ENCODE measurements at places on chromosomes 5 and 9.

GRCh38 chr5:36669015-36669651 is 62.7 kb downstream of the SLC1A3 start:
- no peak for DNase-seq

- no peak for DNase-seq
These were observed 153.5 kb upstream of the TRPC7 start for GRCh38 chr5:136518814-136519213.

- no peak for DNase-seq
These were observed 28.2 kb downstream of the NMUR2 start for GRCh38 chr5:152376886-152377285.

DNA sequence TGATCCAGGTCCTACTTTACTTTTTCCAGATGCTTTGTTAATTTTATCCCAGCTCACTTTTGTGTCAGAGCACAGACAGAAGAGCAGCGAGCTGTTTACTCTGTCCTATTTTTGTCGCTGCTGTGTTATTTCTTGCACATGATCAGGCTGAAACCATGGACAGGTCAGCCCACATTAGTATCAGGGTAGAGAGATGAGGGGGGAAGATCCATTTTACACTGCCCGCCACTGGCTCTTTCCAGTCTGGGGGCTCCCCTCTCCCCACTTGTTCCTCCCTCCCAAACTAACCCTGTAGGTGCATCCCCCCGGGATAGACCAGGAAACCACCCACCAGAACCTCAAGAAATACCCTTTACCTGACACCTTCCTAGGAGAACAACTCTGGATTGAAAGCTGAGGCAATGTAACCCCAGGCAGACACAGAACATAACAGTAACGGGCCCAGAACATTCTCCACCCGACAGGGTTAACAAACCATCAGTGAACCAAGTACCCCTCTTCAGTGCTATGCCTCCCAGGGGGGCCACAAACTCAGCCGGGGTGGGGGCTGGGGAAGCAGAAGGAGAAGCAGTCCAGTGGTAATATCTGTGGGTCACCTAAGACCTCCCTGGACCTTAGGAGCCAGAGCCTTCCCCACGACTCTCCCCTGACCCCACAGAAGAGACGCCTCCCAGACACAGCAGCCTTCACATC is 10.3 kb downstream of the VDAC1 start:
- no peak for DNase-seq

GRCh38 chr9:13726746-13727145 is 447.3 kb upstream of the MPDZ start:
- DNase-seq, result no peak

- DNase-seq, result no peak
These were observed 46.5 kb upstream of the IRX2 start for GRCh38 chr5:2797981-2798380.

- no peak for DNase-seq
These were observed 28.3 kb downstream of the RAI14 start for GRCh38 chr5:34684281-34684979.

- no peak for DNase-seq
These were observed 93.4 kb downstream of the DAB2IP start for GRCh38 chr9:121744687-121745395.

DNA sequence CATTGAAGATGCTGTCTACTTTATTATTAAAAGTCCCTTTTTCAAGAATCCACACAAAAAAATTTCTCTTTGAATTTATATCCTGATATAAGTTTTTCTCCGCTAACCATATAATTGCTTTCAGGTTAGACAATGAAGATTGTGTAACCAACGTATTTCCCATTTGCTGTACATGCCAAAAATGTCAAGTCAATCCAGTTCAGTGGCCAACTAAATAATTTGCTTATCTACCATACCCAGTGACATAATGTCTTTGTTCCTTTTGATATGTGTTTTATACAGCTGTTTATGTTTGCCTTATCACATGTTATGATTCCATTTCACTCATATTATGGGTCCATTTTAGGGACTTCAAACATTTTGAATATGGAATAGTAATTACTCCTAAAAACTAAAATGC is 349.9 kb downstream of the EFNA5 start:
- DNase-seq, result no peak

- no peak for DNase-seq
These were observed 264.7 kb downstream of the YTHDC2 start for GRCh38 chr5:113778147-113778546.

DNA sequence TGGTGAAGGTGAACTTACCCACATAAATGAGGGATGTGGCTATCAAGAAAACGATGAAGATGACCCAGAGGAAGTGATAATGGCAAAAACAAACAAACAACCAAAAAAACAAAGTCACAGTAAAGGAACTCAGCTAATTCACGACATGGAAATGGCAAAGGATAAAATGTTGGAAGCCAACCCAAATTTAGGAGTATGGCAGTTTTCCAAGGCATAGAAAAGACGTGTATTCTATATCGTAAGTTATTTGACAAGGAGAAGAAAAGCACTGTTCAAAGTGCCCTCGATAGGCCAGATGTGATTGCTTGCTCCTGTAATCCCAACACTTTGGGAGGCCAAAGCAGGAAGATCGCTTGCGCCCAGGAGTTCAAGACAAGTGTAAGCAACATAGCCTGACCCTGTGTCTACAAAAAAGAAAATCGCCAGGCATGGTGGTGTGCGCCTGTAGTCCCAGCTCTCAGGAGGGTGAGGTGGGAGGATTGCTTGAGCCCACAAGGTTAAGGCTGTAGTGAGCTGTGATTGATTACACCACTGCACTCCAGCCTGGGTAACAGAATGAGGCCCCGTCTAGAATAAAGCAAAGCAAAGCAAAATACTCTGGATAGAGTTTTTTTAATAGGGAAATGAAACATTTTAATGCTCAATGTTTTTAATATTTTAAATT is 138.0 kb downstream of the SMARCA2 start:
- no peak for DNase-seq

DNA sequence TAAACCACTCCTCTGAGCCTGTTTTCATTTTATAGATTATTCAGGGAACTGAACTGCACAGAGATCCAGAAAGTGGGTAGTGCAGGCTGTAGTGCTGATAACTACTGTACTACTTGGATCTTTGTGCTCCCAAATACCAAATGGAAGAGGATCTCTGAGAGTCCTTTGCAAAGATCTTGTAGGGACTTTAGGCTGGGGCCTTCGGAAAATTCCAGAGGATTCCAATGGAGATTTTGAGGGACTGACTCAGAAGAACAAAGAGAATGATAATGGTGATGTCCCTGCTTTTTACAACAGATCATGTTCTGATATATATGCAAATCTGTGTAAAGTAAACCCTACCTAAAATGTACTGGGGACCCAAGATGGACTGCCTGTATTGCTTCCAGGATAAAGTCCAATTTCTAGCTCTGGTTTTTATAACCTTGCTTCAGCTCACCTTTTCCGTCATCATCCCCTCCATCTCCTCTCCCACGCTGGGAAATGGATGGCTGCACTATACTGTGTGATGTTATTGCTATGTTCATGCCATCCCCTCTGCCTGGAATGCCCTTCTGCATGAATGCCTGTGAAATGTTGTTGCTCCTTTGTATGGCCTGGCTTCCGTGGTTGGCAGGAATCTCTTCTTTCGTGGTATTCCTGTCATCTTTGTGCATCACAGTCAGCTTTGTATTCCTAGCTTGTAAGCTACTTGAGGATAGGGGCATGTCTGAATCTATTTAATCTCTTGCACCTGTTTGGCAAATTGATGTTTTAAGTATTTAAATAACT is 9.7 kb upstream of the PSMD5 start:
- DNase-seq, result no peak

DNA sequence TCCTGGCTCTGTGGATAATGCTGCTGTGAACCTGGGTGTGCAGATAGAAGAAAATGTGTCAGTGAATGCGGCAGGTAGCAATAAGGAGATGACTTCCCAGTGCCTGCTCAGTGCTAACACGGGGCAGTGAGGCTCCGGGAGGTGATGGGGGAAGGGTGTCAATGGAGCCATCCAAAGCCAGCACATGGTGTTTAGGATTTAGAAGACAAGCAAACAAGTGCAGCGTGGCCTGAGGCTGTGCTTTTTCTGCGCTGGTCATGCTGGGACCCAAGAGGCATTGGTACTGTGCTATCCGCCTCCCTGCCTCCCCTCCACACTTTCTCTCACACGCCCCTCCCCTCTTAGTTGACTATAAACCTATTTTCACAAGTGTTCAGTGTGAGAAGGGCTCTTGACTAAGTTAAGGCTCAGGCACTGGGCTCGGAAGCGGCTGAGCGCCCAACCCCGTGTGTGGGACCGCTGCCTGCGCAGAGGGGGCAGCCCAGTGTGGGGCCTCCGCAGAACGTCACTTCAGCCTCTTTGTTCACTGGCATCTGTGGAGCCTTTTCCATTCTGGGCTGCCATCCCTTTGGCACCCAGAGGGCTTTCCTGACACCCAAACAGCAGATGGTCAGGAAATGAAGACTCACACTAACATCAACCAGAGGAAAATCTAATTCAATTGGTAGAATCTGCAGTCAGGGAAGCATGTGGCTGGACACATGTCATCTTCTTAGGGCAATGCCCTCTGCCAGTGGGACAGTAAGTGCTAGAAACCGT is 21.8 kb upstream of the NINJ1 start:
- no peak for DNase-seq

GRCh38 chr5:150960791-150961396 is 56.1 kb upstream of the ZNF300 start:
- no peak for DNase-seq

GRCh38 chr5:172858990-172859811 is 25.1 kb downstream of the ERGIC1 start:
- DNase-seq, result no peak

DNA sequence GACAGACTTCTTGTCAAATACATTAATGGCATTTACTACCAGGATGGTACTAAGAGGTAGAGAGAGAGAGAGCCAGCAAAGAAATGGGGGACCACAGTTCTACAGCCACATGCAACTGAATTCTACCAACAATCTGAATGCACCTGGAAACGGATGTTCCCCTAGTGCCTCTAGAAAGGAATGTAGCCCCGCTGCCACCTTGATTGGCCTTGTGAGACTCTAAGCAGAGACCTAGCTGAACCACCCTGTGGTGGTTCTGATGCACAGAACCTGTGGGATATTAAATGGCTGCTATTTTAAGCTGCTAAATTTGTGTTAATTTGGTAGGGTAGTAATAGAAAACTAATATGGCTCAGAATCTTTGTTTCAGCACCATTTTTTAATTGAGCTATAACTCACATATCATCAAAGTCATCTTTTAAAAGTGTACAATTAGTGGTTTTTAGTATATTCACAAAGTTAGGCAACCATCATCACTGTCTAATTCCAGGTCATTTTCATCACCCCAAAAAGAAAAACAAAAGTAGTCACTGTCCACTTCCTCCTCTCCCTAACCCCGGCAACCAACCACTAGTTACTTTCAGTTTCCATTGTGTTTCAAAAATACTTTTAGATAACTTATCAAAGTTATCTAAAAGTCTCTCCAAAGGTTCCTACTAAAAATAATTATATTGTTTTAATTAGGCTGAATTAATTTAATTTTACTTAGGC is 51.7 kb downstream of the CPLANE1 start:
- no peak for DNase-seq

- DNase-seq, result no peak
These were observed 1.3 kb upstream of the SRA1 start for GRCh38 chr5:140558542-140558941.

DNA sequence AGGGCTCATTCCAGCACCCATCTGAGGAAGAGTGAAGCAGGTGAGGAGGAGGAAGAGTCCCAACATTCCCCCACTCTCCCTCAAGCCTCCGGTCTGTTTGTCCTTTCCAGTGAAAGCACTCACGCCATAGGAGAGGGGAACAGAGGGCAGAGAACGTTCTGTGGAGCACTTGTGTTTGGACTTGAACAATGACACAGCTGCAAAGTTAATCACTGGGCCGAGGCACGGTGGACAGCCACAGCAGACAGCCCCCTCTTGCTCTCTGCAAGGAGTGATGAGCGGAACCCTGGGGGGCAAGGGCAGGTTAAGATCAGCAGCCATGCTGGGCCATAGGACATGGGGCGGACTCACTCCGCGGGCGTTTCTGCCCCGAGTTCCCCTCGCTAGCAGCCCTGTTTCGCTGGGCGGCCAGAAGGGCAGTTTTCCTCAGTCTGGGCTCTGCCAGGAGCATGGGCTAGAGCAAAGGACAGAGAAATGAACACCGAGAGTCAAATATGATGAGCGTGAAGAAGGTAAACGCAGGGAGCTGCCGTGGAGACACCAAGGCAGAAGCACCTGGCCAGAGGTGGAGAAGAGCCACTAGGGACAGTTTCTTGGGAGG is 185.7 kb downstream of the GAPVD1 start:
- no peak for DNase-seq
